ENCODE measurements at places on chromosomes 5 and 9.

DNA sequence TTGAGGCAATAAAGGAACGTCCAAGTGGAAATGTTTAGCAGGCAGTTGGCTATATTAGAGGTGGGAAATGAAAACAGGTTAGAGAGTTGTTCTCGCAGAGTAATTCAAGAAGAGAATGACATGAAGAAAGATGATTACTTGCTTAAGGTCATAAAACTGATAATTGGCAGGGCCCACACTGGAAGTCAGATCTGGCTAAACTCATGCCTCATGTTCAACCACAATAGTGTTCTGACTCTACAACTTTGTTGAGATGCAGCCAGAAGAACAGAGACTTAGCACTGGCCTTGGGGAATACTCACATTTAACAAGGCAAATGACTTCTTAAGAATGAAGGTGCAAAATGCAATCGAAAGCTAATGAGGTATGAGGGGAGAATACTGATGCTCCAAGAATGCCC lies 27.2 kb upstream of the TNFSF8 start:
- no peak for DNase-seq

- DNase-seq, result no peak
Measured at GRCh38 chr5:137034764-137035479, 464.2 kb downstream of the SPOCK1 start.

GRCh38 chr5:124025306-124025845 lies 513.4 kb downstream of the CSNK1G3 start:
- DNase-seq, result no peak

DNA sequence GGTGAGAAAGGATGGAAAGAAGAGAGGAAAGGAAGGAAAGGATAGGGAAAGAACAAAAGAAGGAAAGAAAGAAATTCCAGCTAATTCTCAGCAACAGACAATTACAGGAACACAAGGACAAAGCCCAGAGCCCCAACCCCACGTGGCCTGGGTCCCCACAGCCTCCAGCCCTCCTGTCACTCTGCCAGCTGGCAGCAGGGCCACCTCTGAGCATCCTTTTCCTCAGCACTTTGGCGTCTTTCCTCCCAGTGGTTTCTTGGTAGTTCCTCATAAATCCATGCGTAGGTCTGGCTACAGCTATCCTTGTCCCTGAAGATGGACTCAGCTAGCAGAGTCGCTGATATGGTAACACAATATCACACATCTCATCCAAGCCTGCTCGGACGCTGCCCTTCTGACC lies 28.3 kb downstream of the ADAMTS2 start:
- peak; percentile 50 for DNase-seq

- no peak for DNase-seq
Measured at GRCh38 chr5:39498278-39498952, 73.6 kb upstream of the DAB2 start.

- DNase-seq, result no peak
Measured at GRCh38 chr5:74103131-74104023, 477.4 kb downstream of the ARHGEF28 start.

GRCh38 chr5:78763659-78764189 lies 115.2 kb upstream of the LHFPL2 start:
- no peak for DNase-seq

DNA sequence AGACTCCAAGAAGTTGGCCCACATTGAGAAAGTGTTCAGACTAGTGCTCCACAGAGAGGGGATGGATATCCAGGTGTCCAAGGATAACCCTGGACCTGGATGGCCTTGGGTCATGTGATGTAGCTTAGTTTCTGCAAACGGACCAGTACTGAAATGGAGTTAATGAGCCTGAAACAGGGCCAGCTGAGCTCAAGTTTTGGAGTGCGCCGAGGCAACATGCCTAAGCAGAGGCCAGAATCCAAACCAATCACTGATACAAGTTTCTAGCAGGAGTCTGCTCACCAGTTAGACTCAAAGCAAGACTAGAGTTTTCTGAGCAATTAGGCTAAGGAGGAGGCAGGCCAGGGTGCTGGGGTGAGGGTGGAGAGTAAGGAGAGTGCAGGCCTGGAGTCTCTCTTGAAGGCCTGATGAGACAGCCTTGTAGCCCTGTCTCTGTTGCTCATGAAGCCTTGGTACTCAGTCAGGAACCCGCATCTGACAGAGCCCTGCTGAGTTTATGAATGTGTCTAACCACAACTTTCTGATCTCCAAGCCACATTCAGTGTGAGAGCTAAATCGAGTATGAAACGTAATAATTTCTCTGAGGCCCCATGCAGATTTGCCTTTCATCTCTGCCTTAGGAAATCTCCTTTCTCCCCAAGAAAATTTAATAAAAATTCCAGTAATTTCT lies 68.9 kb upstream of the EQTN start:
- no peak for DNase-seq

DNA sequence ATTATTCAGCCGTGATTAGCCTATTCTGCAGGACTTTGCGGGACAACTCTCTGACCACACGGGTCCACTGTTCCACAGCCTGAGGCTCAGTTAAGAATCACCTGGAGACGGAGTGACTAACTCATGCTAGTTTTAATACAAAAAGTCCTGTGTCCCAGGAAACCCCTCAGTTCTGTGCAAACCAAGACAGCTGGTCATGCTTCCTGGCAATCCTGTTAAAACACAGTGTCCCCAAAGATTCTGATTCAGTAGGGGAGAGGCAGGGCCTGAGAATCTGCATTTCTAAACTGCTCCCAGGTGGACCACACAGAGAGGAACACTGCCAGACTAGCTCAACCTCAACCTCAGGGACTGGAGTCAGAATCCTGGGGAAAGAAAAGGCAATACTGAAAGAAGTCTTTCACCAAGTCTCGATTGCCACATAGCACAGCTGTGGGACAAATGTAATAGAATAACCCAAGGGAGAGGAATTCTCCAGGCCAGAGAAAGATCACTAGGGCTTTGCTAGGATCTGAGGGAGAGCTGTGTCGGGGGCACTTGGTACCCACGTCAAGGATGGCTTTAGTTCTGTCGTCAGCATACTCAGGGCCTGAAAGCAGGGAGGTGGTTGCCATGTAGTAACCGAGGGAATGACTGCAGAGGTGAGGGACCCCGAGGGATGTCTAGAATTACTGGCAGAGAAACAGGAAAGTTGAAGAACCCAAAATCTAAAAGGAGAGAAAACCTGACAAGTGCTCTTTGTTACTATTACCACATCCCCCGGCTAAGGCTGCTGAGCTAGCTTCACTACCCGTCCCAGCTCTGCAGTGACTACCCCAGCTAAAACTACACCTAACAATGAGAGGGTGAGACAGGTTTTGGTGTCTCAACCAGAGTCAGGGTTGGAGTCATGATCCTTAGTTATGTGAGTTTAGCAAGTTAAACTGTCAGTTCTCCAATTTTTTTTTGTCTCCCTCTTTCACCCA lies 8.6 kb downstream of the SUSD1 start:
- peak; percentile 65 for DNase-seq

GRCh38 chr9:76642701-76643209 lies 121.5 kb upstream of the PCA3 start:
- no peak for DNase-seq

DNA sequence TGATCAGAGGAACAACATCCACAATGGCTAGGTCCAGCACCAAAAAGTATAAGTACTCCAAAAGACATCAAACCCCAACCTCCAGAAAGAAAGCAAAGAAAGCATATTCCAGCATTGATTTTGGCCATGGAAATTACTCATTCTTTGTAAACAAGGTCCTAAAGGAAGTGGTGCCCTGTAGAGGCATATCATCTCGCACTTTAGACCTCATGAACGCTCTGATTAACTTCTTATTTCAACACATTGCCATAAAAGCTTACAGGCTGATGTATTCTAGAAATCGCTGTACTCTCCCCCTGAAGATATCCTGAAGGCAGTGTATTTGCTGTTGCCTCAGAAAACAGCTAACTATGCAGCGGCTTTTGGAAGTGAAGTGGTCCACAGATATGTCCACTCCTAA lies 82.7 kb upstream of the TNPO1 start:
- no peak for DNase-seq

GRCh38 chr5:123813937-123814624 lies 302.1 kb downstream of the CSNK1G3 start:
- no peak for DNase-seq

DNA sequence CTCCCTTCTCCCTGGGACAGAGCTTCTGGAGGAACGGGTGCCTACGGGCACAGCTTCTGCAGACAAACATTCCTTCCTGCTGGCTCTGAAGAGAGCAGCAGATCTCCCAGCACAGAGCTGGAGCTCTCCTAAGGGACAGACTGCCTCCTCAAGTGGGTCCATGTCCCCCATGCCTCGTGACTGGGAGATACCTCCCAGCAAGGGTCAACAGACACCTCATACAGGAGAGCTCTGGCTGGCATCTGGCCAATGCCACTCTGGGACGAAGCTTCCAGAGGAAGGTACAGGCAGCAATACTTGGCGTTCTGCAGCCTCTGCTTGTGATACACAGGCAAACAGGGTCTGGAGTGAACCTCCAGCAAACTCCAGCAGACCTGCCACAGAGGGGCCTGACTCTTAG lies 227.9 kb downstream of the SPATA31D1 start:
- no peak for DNase-seq

GRCh38 chr9:127545196-127546124 lies 66.6 kb upstream of the STXBP1 start:
- DNase-seq, result peak; percentile 84

DNA sequence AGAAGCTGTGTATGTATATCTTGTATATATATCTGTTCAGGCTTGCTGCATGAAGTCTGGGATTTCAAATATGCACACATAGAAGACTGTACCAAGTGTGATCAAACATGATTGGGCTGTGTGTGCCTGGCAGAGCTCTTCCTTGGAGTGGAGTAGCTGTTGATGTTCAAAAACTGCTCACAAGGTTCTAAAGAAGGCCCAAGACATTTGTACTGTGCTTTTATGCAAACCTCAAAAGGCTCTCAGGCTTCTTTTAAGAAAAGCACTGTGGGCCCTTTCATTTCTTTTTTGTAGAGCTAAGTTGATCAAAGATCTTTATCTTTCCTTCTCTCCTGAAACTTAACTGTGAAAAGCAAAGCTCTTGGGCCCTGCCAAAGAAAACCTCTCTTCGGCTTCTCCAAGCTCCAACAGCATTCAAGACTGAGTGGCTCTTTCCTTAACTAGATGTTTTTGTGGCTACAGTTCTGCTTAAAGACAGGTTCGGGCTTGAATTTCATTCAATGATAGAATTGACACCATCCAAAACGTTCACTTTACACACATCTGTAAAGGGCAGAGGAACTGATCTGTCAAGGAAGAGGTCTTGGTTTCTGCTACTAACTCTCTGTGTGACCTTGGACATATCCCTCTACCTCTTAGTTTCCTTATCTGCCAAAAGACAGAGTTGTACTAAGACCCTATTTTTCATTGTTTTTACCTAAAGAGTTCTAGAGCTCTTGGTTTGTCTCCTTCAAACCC lies 105.8 kb upstream of the IL6ST start:
- DNase-seq, result no peak

GRCh38 chr5:134833340-134834032 lies 12.3 kb upstream of the C5orf24 start:
- DNase-seq, result no peak

- no peak for DNase-seq
Measured at GRCh38 chr5:77498952-77499351, 6.8 kb upstream of the WDR41 start.

DNA sequence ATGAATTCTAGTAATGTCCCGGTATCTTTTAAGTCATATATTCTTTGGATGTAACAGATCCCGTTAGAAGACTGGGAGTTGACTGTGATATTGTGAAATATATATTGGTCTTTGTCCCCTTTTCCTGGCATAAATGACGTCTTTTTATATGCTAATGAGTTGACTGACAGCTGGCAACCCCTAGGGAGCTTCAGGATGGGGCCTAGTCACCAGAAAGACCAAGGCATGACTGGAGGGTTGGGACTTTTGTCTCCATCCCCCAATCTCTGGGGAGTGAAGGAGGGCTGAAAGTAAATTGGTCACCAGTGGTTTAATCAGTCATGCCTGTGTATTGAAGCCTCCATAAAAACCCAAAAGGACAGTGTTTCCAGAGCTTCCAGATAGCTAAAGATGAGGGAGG lies 241.6 kb downstream of the PJA2 start:
- no peak for DNase-seq

- DNase-seq, result no peak
Measured at GRCh38 chr9:110950041-110950645, 88.1 kb downstream of the LPAR1 start.

DNA sequence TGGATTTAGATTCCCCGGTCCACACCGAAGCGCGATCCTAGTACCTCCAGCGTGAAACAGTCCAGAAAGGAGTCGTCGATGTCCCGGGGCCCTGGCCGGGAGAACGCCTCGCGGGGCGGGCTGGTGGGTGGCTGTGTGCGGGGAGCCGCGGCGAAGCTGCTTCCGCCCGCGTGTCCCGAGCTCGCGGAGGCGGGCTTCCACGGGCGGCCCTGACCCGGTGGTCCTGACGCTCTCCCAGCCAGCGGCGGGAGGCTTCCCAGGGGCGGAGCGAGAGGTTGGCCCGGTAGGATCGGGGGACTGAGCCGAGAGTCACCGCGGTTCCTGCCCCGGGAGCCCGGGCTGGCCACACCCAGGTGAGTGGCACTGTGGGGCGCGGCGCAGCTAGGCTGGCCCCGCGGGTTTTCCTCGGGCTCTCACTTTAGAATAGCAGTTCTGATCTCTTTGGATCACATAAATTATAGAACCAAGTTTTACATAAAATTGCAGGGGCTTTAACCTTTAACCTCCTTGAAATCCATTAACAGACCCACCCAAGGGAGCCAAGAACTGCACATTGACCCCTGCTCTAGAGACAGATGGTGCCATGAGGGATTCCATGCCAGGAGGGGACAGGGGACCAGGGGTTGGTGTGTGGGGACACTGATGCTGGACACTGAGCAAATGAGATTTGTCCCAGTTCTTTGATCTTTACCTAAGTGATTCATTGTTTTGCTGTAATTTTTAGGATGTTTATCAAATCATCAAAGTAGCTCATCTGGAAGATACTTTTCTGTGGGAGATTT lies 29.2 kb upstream of the IL31RA start:
- DNase-seq, result no peak

DNA sequence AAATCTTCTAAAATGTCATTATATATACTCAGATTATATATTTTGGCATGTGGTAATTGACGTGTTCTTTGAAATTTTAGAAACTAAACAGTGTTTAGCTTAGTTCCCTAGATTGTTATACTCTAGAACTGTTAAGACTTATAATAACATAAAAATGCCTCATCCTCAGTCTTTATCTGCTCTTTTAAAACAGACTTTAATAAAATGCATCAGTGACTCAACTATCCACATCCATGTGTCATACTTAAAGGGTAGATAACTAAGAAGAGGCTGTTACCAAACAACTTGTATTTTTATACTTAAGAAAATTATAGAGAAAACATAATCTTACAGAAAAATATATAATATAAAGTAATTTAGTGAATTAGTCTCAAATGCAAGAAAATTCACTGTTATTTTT lies 15.2 kb downstream of the NFIL3 start:
- DNase-seq, result no peak

All from sciatic nerve (tissue), 2 donors.